ENCODE measurements at places on chromosomes 6 and 20. TPM values are rescaled to one million over a fixed set of nuclear protein-coding genes. Genes with fewer than 3 reads are reported as not detected.

NRSN1 gene
- polyA plus RNA-seq: 6.4 TPM

DNA sequence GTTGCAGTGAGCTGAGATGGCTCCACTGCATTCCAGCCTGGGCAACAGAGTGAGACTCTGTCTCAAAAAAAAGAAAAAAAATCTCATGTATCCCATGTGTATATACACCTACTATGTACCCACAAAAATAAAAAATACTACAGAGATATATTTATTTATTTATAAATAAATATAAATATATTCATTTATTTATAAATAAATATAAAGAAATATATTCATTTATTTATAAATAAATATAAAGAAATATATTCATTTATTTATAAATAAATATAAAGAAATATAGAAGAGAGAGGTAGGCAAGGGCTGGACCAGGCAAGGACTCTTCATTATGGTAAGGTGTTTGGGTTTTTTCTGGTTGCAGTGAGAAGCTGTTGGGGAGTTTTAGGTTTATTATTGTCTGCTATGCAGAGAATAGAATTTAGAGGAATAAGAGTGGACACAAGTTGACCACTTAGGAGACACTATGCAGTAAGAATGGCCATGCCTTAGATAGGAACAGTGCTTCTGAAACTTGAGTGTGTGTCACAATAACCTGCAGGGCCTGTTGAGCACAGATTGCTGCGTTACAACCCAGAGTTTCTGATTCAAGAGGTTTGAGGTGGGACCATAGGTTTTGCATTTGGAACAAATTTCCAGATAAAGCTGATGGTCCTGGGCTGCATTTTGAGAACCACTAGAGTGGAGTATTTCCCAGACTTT is 254.2 kb downstream of the EYA4 start:
- no peak for DNase-seq

- peak; percentile 55 for DNase-seq
These were observed 709 bp upstream of the ASXL1 start for GRCh38 chr20:32357375-32357868.

GRCh38 chr20:63135411-63135810 is 80.5 kb downstream of the YTHDF1 start:
- DNase-seq: no peak

- no peak for DNase-seq
These were observed 18.4 kb downstream of the DLL1 start for GRCh38 chr6:170272341-170273065.

- DNase-seq: peak; percentile 76
These were observed 54.0 kb downstream of the TRAF3IP2 start for GRCh38 chr6:111551521-111552231.

- DNase-seq: no peak
These were observed 80.2 kb downstream of the MLIP start for GRCh38 chr6:54191461-54191860.

DNA sequence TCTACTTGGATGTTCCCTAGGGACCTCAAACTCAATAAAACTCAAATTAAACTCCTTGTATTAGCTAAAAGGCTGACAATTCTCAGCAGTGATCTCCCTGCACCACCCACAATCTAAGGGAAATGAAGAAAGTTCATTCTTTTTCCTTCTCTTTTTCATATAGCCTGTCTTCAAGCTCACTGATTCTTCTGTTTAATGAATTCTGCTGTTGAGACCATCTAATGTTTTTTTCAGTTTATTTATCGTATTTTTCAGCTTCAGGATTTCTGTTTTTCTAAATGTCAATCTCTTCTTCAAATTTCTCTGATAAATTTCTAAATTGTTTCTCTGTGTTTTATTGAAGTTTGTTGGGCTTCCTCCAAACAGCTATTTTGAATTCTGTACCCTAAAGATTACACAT is 19.8 kb downstream of the CRISP2 start:
- no peak for DNase-seq

DNA sequence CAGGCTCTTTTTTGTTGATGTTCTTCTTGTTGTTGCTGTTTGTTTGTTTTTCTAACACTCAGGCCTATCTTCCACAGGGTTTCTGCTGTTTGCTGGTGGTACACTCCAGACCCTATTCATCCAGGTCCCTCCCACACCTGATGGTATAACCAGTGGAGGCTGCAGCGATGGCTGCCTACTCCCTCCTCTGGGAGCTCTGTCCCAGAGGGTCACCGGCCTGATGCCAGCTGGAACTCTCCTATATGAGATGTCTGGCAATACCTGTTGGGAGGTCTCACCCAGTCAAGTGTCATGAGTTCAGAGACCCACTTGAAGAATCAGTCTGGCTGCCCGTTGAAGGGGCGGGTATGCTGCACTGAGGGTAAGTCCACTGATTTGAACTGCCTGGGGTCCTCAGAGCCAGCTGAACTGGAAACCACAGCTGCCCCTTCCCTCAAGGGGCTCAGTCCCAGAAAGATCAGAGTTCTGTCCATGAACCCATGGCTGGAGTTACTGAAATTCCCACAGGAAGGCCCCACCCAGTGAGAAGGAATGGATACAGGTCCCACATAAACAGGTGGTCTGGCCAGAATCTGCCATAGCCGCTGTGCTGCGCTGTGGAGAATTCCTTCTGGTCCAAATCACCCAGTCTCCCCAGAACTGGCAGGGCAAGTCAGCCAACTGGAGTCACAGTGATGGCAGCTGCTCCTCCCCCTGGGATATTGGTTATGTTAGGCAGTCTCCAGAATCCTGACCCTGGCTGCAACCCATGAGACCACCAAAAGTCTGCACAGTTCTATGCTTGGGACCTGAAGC is 664.4 kb downstream of the FRK start:
- no peak for DNase-seq

- DNase-seq: no peak
These were observed 187.7 kb downstream of the AIG1 start for GRCh38 chr6:143248359-143248758.

DNA sequence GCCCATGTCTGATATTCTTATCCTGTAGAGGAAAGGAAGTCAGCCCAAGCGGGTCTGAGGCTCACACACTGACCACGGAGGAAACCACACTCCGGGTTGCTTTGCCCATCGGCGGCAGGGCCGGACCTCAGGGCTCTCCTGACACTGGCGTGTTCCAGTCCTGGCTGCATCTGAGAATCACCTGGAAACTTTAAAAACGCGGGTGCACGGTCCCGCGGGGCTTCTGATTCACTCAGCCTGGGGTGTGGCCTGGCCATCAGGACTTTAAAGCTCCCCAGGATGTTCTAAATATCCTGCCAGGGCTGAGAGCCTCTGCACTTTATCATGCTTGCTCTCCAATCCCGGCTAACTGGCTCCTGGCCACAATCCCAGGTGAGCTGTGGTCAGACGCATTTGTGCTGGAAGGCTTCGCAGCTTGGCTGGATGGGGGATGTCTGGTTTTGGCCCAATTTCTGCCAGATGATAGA is 47.7 kb upstream of the DACT2 start:
- DNase-seq: no peak

DNA sequence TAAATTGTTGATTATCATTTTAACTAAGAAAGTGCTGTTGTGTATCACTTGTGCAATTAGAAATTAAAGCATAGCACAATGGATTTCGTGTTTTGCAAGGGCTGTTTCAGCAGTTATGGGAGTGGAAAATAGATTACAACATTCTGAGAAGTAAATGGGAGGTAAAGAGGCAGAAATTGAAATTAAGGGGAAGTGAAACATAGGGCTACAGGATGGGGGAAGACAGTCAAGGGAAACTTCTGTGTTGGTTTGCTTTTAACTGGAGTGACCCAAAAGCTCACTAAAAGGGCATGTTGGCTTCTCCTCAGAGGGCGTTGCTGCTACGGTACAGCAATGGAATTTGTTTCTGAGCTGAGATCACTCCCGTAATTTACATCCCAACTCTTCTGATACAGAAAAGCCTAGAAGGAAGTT is 147.5 kb downstream of the BCAS1 start:
- DNase-seq: no peak

DNA sequence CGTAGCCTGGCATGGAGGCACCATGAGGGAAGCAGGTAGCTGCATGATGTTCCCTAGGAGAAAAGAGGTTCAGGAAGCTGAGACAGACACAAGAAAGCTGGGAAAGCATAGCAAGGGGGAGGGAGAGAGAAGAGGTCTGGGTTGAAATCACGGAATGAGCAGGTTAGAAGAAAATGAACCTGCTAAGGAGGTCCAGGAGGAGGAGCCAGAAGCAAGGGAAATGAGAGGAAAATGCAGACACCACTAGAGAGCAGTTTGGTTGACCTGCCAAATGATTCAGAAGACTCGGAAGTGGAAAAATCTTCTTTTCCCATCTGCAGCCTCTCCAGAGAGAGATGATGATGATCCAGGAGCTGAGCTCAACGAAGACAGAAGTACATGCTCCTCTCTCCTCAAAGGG is 70.9 kb downstream of the VIP start:
- no peak for DNase-seq

DNA sequence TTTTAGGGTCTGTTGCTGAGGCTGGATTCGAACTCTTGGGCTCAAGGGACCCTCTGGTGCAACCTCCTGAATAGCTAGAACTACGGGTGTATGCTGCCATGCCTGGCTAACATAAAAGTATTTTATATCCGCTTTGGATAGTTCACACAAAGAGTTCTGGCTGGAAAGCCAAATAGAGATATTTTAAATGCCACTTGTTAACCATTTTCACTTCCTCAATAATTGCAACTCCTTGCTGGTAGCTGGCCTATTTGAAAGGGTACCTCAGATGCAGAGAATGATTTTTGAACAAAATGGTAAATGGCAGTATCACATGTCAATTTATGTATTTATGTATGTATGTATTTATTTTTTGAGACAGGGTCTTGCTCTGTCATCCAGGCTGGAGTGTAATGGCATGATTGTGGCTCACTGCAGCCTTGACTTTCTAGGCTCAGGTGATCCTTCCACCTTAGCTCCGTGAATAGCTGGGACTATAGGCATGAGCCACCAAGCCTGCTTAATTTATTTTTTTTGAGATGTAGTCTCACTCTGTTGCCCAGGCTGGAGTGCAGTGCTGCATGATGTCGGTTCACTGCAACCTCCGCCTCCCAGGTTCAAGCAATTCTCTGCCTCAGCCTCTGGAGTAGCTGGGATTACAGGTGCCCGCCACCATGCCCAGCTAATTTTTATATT is 12.9 kb upstream of the JARID2 start:
- DNase-seq: no peak

- no peak for DNase-seq
These were observed 80.1 kb downstream of the FYN start for GRCh38 chr6:111792914-111793700.

DNA sequence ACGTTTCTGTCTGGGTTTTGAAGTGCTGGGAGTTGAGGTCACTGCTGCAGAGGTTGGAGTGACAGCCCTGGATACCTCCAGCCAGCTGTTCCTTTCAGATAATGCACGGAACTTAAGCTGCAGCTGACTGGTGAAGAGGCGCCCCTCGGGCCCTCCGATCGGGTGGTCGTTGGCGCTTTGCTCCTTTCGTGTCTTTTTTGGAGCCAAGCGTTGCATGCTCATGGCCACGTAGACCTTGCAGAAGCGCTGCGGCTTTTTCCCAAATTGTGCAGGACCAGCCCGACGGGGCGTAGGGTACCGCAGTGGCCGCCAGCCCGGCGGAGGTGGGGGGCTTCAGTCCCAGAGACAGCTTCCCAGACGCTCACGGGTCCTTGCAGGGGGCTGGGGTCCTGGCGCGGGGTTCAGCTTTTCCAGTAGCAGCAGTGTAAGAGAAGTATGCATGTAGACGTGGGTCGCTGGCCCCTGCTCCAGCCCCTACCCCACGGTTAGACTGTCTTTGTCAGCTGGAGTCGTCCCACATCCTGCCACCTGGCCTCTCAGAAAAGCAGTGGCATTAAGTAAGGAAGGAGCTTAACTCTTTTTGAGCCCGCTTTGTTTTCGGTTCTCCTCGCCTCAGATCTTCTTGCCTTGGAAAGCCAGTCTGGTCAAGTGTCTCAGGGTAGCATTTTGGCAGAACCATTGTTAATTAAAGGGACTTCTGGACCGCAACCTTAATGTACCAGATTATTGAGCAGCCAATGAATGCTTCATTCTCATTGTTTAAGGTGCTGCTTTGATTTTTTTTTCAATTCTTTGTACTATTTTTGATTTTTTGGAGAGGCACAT is 838 bp downstream of the TNFAIP3 start:
- DNase-seq: peak; percentile 63

DNA sequence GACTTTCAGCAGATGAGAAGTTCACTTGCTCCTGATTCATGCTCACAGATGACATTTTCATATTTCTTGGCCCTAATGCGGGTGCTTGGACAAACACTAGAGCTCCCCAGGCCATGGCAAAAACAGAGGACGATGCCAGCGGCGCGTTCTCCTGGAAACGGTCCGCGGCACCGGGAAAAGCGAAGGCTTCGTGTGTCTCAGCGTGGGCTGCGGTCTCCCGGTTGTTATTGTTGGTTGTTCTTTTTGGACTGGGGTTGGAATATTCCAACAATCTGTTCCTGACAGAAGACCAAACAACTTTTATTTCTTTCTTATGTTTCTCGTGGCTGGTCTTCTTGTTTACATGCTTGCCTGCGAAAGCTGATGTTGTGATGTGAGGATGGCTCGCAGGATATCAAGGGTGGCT is 46.8 kb upstream of the NEDD9 start:
- peak; percentile 32 for DNase-seq

CAPN11 gene
- 0.35 TPM for polyA plus RNA-seq

E2F1 gene
- 4.7 TPM for polyA plus RNA-seq

ZNF341 gene
- polyA plus RNA-seq: 1.3 TPM

WFDC2 gene
- 1.9 TPM for polyA plus RNA-seq

DPPA5 gene
- polyA plus RNA-seq: not detected

LY6G6C gene
- polyA plus RNA-seq: not detected

- DNase-seq: no peak
These were observed 21.6 kb downstream of the KCNK17 start for GRCh38 chr6:39292637-39293036.

DNA sequence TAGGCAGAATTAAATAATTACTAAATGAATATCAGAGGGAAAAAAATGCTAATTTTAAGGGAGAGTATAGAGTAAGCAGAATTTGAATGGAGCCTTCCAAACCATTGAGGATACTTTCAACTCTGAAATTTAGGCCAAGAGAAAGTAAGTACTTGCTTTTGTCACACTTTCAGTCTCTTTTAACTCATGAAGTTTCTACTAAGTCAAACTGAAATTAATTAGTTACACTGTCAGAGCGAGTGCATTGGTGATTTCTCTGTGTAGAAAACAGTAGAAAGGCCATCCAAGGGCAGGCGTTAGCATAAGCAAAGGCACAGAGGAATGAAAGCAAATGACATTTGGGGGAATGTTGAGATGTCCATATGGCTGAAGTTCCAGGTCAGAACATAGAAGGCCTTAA is 92.9 kb downstream of the PLEKHG1 start:
- no peak for DNase-seq

GRCh38 chr6:64520050-64520449 is 884.4 kb downstream of the PHF3 start:
- DNase-seq: no peak

MAS1L gene
- polyA plus RNA-seq: not detected

PLAGL2 gene
- 2.3 TPM for polyA plus RNA-seq

GRCh38 chr6:128950864-128951263 is 67.9 kb downstream of the LAMA2 start:
- no peak for DNase-seq

- DNase-seq: no peak
These were observed 48.9 kb upstream of the MRPS10 start for GRCh38 chr6:42266538-42266937.

DNA sequence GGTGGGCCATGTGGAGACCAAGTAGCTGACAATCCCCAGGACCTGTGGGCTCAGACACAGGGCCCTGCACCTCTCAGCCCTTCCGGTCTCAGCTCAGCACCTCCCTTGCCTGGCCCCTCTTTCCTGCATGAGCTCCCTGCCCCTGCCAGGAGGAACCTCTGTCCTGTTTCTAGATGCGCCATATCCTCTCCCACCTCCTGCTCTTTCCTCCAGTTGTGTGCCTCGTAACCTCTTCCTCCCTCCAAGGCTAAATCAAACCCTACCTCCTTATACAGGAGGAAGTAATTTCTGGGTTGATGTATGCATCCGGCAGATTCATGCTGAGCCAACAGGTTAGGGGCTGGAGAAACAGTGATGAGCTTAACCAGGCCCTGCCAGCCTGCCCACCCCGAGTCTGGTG is 30.9 kb downstream of the ITPR3 start:
- no peak for DNase-seq
